Activated CD8-positive, alpha-beta memory T cell treated with anti-CD3 and anti-CD28 coated beads, Interleukin-2, amount 10 ng/mL, durations not matched to agents 7 days and 5 days (primary cell): ENCODE measurements at places on chromosomes 3 and 15. TPM values are rescaled to one million over a fixed set of nuclear protein-coding genes. Genes with fewer than 3 reads are reported as not detected.

DNA sequence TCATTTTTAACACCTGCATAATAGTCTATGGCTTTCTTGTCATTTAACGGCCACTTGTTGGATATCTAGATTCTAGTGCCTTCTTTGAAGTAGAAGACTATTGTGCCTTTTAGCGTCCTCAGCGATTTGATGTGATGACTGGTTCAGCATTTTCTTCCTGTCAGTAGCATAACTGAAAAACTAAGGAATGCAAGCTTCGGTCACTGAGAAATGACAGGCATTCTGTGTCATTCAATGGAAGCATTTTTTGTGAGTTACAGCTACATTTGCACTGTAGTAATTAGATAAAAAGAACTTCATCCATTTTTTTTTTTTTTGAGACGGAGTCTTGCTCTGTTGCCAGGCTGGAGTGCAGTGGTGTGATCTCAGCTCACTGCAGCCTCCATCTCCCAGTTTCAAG is 10.3 kb downstream of the NEK11 start:
- DNase-seq, result no peak

- DNase-seq, result peak; percentile 27
Observed at GRCh38 chr3:126551121-126551838, 7.5 kb downstream of the C3orf22 start.

GRCh38 chr3:112773864-112774263 is 72.8 kb downstream of the CD200R1L start:
- peak; percentile 64 for DNase-seq

GRCh38 chr3:170751083-170751898 is 118.7 kb downstream of the RPL22L1 start:
- no peak for DNase-seq

GRCh38 chr3:31952205-31952604 is 28.9 kb downstream of the OSBPL10 start:
- no peak for DNase-seq

CHRM5 gene
- not detected for total RNA-seq

DNA sequence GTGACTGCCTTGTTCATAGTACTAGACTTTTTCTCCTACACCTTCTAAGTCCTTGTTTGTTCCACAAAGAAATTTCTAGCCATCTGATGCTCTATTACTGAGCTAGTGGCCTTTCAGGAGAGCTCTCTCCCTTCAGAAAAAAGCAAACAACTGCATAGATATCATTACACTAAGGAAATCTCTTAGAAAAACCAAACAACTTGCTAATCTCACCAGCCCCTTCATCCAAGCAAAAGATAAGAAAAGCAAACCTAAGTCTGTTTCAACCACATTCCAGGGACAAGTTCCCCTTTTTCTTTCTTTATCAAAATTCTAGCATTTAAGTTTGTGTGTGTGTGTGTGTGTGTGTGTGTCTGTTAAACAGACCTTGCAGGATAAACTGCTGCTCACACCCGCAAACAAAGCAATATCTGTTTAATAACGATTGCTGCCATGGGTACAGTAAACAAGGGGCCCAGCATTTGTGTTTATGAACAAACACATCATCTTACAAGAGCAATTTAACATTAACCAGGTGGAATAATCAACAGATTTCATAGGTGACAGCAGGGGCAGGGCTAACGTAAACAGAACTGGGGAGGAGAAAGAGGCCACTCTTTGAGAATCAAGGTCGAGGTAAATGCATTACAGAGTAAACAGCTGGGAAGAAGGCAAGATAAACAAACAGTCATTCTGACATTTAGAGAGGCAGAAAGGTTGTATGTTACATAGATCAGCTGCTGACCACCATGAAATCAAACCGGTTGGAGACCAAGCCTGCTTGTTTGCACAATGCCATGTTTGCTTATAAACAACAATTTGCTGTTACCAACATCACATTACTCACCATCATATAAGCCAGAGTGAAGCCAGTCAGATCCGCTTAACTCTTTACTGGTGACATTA is 375.1 kb downstream of the FOXP1 start:
- no peak for DNase-seq

NR1I2 gene
- total RNA-seq, result 0.35 TPM

DNA sequence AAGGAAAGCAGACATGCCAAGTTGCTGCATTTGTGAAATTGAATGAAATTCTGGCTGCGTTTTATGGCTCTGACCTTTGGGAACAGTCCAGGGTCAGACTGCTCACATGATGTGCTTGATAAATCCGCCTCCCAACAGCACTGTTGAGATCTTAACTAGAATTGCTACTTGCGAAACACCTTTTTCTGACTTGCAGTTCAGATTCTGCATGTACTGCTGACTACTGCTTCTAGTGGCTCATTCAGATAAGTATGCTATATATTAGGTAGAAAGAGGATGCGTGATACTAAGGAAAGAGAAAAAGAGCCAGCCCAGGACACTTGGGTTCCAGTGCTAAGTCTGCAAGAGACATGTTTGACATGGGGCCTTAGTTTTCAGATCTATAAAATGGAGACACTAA is 129.4 kb downstream of the LPP start:
- DNase-seq, result no peak

GRCh38 chr15:60616147-60616546 is 137.2 kb upstream of the ICE2 start:
- no peak for DNase-seq

GRCh38 chr3:115336836-115337235 is 189.7 kb upstream of the ZBTB20 start:
- no peak for DNase-seq

RAD51 gene
- 83.3 TPM for total RNA-seq

- DNase-seq, result no peak
Observed at GRCh38 chr15:53786401-53786800, 26.9 kb upstream of the WDR72 start.

- DNase-seq, result no peak
Observed at GRCh38 chr3:152076148-152076547, 192.6 kb upstream of the MBNL1 start.

DNA sequence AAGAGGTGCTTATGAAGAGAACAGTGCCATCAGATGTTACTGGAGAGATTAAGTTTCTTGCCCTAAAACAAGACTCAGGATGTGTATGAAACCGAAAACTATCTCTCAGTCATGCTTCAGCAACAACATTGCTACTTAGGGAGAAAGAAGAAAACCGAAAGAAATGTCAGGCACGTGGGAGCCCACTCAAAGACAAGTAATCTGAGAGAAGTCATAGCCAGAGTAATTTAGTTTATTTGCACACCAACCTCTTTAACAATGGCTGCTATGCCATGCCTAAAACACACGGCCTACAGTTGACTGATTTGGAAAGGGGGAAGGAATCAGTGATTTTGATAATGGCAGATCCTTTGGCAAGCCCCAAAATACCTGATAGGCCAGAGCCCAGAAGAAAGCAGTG is 162.9 kb downstream of the TIGIT start:
- DNase-seq, result no peak

- DNase-seq, result peak; percentile 33
Observed at GRCh38 chr3:126064627-126065258, 19.2 kb downstream of the SLC41A3 start.

ISG20 gene
- 155 TPM for total RNA-seq

GRCh38 chr15:45179221-45179985 is 8.4 kb downstream of the SHF start:
- DNase-seq, result peak; percentile 54

- no peak for DNase-seq
Observed at GRCh38 chr3:177589911-177590381, 392.7 kb upstream of the TBL1XR1 start.

DNA sequence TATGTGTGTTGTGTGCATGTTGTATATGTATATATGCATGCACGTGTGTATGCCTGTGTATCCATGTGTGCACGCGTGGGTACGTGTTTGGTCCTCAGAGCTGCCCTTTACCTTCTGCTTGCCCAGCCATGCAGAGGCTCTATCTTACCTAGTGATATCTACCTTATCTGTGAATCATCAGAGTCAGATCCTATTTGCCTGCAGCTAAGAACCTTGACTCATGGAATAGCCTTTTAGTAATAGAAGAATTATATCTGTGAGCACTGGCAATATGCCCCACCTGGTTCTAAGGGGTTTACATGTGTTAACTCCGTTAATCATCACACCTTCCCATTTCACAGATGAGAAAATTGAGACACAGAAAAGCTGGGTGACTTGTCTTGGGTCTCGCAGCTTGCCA is 11.0 kb downstream of the PGPEP1L start:
- no peak for DNase-seq

DNA sequence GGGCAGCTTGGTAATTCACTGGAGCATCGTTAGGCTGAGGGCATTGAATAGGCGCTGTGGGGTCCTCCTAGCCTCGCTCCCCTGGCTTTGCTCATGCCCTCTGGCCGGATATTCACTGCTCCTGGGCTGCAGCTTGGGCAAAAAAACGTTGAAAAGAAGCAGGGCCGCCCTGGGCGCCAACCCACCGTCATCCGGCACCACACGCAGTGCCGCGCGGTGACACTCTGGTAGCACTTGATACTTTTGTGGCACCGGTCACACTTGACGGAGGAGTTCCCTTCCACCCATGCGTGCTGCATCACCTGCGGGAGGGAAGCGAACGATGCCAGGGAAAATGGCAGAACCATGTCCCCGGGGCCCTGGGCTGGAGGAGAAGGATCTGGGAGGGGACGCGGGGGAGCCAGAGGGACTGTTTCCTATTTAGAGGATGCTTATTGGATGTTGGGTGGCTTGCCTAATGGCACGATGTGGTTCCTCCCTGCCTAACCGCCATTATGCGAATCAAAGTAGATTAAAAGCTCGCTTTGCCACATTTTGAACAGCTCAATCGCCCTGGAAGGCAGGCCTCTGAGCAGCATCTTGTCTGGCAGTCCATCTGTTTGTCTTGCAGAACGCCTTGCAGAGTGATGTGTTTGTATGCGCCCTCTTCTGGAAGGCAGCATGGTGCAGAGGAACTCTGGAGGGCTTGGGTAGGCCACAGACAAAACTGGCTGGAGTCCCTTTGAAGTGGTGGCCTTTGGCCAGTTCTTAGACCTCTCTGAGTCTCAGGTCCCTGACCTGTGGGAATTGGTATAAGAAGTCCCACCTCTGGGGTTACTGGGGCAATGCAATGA is 93.2 kb downstream of the DGKG start:
- DNase-seq, result no peak

DNA sequence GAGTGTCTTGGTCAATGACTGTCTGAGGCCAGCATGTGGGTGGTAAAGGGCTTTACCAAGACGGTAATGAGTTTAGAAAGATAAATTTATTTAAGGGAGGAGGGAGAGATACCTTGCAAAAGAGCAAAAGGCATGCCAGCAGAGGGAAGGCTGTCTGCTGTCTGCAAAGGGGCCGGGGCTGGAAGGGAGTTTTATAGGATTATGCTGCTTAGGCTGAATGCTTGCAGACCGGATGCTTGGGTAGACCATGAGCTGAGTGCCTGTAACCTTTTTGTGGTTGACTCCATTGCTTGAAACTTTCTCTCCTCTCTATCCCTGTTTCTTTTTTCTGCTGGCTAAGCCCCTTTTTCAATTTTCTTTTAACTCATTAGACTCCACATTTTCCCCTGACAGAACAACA is 1543.0 kb downstream of the OTOL1 start:
- DNase-seq, result no peak

DNA sequence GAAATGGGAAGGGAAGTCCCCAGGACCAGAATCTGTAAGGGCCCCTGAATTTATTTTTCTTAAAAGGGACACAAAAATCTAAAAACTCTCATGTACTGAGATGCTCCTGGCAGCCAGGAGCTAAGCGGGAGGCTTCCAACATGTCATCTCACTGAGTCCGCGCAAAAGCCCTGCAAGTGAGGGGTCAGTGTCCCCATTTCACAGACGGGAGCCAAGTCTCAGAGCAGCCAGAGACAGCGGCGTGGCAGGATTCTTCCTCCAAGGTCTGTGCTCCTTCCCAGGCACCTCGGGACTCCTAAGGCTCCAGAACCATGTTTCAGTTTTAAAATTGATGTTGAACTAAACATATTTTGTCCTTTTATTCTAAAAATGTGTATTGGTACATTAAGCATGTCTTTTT is 114.8 kb downstream of the ADCY5 start:
- no peak for DNase-seq

GRCh38 chr15:87707071-87707470 is 549.5 kb downstream of the NTRK3 start:
- DNase-seq, result no peak

GRCh38 chr15:62444104-62445022 is 279.3 kb upstream of the C2CD4B start:
- no peak for DNase-seq

DUOX2 gene
- not detected for total RNA-seq

DNA sequence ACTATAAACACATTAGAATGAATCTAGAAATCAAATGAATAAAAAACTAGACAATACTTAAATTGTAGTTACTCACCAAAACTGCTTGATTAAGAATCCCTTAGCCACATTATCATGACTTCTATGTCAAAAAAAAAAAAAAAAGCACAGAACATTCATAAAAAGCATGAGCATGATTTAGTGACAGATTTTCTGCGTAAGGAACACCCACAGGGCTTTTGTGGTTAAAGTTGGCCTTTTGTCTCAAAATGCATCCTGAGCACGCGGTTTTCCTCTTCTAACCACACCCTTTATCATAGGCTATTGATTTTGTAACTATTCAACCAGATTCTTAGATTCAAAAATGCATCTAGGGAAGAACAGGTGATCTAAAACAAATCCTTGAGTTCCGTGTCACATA is 334.0 kb upstream of the NR2F2 start:
- DNase-seq, result peak; percentile 62

- DNase-seq, result no peak
Observed at GRCh38 chr15:92877416-92877815, 22.7 kb upstream of the CHD2 start.
